ENCODE measurements at places on chromosomes 1 and 21.
A peak's percentile ranks its signal among the peaks of the same experiment; 100 is the strongest.

GRCh38 chr1:110266834-110267233 lies 56.7 kb downstream of the KCNC4 start:
- DNase-seq = no peak

DNA sequence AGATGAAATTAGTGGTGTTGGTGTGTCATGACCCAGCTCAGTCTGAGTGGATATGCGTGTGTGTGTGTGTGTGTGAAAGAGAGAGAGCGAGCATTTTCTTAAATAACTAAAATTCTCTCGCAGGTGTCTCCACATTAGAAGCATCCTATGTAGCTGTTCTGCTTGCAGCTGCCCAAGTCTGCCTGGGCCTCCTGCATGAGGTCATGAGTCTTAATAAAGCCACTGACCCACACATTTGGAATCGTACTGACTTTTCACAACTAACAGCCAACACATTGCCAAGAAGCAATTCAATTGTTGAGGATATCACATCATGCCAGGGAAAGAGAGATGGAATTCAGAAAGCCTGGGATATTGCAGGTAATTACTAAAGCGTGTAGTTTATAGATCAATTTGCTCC lies 238.2 kb upstream of the AJAP1 start:
- DNase-seq = no peak

DNA sequence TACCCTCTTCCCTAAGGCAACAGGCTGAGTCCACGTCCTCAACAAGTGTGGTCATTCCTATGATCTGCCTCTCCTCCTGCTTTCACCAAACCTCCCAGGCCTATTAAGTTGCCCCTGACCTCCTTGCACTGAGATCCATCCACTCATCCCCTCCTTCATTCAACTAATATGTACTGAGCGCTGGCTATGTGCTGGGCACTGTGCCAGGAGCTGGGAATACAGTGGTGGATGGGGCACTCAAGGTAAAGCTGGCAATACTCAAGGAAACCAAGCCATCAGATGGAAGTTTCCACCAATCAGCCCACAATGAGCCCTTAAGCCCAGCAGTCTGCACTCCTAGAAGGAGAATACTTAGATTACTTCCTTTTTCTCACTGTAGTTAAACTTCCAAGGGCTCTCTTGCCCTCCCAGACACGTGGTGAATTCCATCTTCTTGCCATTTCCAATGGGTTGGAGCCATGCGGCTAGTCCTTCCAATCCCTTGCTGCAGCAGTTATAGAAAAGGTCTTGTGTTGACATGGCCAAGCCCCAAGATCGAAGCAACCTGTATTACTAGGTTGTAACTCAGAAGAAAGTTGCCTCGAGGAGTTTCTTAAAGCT lies 279.9 kb upstream of the RUNX1 start:
- no peak for DNase-seq

- no peak for DNase-seq
These were observed 487.7 kb downstream of the TTLL7 start for GRCh38 chr1:83511146-83511726.

GRCh38 chr1:11838349-11839272 lies 9.0 kb downstream of the NPPA start:
- peak; percentile 67 for DNase-seq

GRCh38 chr1:66929146-66929688 lies 4.4 kb downstream of the MIER1 start:
- DNase-seq = no peak

- no peak for DNase-seq
These were observed 47.4 kb downstream of the KCNN3 start for GRCh38 chr1:154822717-154823116.

DNA sequence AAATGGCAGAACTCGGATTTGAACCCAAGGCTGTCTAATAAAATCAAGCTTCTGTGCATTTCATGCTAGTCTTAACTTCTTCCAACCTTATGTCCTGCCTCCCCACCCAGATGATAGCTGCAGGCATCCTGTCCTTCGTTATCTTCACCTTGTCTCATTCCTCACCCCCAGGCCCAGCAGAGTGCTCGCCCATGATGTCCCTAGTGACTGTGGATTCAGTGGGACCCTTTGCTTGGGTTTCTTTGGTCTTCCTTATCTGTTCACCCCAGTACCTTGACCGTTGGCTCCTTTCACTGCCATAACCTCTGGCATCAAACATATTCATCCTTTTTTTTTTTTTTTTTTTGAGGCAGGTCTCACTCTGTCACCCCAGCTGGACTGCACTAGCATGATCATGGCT lies 5.6 kb upstream of the BSDC1 start:
- no peak for DNase-seq

GRCh38 chr1:219965285-219966070 lies 37.1 kb upstream of the SLC30A10 start:
- no peak for DNase-seq

DNA sequence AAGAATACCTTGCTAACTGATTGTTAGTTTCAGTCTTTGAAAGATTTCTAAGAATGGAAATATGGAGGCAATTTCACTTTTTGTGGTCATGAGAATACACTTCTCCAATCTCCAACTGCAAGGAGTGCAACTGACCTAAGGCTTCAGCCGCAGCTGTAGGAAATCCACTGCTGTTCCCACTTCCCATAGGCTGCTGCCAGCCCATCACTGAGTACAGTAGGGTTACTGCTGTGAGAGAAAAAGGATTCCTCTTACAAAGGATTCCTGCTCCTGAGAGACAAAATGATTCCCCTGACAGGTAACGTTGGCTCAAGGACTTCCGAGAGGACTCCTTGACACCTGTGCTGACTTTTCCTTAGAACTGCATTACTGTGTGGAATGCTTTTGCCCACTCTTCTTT lies 87.4 kb downstream of the ADGRL4 start:
- DNase-seq = no peak

GRCh38 chr1:197390856-197391255 lies 122.8 kb downstream of the CRB1 start:
- no peak for DNase-seq

GRCh38 chr1:33222381-33222780 lies 33.9 kb upstream of the ZNF362 start:
- no peak for DNase-seq

DNA sequence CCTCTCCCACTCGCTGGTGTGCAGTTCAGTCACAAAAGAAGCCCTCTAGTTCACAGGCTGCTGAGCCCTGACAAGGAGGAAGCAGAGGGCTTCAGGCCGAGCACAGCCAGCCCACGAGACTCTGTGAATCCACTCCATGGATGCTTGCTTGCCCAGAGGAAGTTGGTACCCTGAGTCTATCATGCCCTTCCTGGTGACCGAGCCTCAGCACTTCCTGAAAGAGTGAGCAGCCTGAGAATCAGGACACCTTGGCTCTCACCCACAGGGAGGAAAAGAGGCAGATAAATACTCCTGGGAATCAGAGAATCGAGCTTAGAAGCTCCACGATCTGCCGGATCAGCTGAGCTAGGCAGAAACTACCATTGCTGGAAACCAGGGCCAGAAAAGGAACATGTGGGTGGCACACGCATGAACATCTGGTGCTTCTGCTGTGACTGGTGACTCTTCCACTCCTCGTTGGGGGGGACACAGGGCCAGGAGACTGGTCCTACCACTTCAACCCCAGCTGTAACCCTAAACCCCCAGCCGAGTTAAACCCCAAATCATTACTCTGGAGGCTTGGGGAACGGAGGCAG lies 376.3 kb upstream of the CAMK1G start:
- DNase-seq = no peak

DNA sequence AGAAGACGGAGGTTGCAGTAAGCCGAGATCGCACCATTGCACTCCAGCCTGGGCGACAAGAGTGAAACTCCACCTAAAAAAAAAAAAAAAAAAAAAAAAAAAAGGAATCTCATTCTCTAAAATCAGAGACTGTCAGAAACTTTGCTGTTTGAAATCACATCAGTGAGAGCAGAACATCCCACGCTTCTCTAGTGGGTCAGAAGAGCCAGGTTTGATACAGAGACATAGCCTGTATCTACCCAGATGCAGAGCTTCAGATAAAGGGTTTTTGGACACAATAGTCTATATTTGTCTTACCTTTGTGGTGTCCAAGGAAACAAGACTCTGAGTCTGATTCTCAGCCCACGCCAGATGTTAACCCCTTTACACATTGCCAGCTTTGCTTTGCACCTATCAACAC lies 19.6 kb downstream of the CELA3A start:
- DNase-seq = no peak

GRCh38 chr21:25515484-25516405 lies 91.5 kb downstream of the MRPL39 start:
- no peak for DNase-seq

DNA sequence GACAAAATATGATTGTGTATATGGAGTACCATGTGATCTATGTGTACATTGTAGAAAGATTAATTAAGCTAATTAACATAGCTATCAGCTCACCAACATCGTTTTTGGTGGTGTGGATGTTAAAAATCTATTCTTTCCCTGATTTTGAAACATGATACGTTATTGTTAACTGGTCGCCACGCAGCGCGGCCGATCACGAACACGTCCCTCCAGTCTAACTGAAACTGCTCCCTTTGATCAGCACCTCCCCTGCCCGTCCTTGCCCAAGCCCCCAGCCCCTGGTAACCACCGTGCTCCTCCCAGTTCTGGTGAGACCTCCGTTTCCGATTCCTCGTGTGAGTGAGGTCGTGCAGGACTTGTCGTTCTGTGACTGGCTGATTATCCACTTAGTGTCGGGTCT lies 67.0 kb downstream of the AGPAT3 start:
- no peak for DNase-seq

GRCh38 chr1:182299728-182300616 lies 91.6 kb downstream of the GLUL start:
- DNase-seq = no peak

DNA sequence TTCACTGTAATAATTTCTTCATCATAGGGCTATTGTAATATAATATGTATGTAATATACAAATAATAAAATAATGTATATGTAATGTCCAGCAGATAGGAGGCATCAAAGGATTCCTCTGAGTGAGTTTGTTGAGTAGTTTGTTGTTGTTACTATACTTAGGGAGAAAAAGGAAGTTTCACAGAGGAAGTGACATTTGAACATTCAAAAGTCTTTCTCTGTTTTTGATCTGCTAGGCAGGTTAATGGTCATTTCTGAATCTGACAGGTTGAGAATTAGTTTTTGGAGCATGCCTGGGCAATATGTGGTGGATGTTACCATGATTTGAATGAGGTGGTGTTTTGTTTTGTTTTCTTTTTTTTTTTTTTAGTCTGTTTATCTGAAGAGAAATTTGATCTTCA lies 102.1 kb downstream of the NRDC start:
- DNase-seq = no peak

GRCh38 chr1:43358121-43358745 lies 548 bp upstream of the CDC20 start:
- no peak for DNase-seq

- no peak for DNase-seq
These were observed 11.8 kb downstream of the SIM2 start for GRCh38 chr21:36710729-36711048.

- DNase-seq = no peak
These were observed 1.0 kb upstream of the TP73 start for GRCh38 chr1:3651026-3651929.

DNA sequence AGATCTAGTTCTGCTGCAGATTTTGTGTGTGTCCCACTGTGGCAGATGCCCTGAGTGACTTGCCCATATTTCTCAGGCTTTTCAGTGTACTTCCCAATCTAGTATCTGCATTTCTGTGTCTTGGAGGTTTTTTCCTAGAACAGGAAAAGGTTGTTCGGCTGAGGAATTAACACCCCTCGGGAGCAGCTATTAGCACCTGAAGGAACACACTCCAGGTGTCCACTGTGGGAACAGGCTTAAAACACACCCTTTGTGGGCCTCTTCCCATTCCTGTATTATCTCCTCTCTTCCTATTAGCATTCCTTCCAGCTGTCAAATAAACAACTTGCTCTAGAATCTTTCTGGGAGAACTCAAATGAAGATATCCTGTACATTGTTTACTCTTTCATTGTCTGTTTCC lies 178.3 kb downstream of the HMCN1 start:
- DNase-seq = no peak

DNA sequence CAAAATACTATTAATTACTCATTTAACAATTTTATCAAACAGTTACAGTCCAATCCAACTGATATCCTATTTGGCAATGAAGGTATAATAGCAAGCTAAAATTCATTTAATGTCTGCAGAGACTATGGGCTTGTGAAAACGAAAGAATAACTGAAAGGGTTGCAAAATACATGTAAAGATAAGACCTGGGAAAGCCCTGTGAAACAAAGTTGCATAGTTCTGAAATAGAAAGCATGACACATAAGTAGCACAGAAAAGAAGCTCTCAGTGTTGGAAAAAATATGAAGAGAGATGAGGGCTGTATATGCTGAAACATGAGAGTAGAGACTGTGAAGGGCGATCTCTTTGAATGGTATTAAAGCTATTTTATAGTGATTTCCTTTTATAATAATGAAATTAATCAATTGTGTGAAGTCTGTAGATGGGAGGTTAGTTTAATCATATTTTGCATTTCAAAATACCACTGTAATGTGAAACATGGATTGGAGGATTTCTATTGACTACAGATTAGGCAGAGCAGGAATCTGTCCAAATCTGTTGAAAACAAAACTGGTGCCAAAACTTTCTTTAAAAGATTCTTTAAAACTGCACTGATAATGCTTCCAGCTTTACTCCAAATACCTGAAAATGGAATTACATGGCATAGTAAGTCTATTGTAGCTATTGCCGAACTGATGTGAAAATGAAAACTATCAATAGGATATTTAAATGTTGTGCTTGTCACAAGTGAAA lies 1518.9 kb upstream of the B3GALT2 start:
- DNase-seq = no peak

DNA sequence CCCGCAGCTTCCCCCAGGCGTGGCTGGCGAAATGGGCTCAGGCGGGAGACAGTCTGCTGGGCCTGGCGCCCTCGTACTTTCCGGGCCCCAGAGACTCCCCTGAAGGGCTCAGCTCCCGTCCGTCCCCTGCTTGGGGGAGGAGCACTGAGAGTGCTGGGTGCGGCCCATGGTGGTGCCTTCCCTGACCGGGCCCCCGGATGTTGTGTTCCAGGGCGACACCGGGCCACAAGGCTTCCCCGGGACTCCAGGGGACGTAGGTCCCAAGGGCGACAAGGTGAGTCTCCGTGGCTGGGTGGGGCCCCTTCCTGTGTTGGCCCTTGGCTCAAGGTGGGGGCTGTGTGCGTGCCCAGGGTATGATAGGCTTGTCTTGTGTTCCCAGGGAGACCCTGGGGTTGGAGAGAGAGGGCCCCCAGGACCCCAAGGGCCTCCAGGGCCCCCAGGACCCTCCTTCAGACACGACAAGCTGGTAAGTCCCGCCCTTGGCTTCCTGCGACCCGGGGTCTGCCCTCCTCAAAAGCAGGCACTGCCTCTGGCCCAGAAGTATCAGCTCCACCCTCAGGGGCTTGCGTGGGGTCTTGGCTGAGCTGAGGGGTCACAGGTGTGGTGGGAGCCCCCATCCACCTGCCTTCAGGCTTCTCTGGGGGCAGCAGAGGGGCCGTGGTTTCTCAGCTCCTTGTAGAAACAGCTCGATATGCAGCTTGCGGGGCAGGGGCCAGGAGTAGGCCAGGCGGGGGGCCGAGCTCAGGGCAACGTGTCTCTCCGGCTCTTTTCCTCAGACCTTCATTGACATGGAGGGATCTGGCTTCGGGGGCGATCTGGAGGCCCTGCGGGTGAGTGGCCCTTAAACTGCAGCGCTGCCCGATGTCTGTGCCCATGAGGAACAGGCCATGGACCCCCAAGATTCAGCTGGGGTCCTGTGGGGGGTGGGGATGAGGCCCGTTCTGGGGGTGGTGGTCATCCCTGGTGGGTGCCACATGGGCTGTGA lies 62.3 kb downstream of the SLC19A1 start:
- DNase-seq = no peak

All from activated gamma-delta T cell treated with Interleukin-2 at 50 U/mL for 16 hours (primary cell).